ENCODE measurements at places on chromosomes 2 and 18. TPM values are rescaled to one million over a fixed set of nuclear protein-coding genes. Genes with fewer than 3 reads are reported as not detected.

- DNase-seq = no peak
These were observed 230.3 kb upstream of the RBBP8 start for GRCh38 chr18:22702806-22703205.

DNA sequence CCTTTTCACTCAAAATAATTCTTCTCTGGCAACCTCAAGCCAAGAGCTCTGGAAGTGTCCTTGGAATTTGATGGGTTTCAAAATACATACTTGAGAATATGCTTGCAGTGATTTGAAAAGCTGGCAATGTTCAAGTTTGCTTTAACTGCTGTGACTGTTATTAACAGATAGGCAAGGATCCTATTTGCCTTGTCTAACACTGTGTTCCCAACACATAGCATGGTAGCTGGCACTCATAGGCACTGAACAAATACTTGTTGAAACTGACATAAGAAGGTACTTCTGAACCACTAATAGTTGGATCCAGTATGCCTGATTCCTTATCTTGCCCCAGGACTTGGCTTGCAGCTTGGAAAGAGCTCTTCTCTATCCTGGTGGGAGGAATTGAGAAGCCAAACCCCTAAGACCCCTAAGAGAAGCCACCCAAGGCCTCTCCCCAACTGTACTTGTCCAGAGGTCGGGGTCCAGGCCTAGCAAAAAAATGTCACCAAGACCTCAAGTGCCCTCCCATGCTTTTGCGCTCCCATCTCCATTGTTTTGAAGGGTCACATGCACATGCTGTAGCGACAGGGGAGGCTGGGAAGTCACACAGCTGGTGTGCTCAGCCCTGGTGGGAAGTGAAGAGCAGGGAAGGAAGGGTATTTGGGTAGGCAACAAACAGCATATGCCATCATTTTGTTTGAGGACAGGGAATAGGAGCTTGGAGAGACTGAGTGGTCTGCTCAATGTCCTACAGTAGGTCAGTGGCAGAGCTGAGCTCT is 118.4 kb upstream of the HAAO start:
- DNase-seq = no peak

DNA sequence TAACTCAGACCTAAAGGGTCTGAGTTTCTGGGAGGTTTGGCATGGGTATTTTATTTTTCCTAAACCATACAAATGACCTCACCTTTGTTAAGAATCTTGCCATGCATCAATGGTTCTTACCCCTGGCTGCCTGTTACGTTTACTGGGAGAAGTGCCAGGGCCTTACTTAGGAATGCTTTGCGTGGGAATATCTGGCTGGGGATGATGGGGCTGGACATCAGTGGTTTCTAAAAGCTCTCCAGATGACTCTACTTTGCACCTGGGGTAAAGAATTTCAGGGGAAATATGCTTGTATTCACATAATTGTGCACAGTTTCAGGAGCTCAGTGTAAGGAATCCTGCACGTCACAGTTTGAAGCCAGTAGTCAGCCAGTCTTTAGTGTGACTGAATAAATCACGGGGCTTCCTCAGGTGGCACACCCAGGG is 18.2 kb upstream of the DAW1 start:
- no peak for DNase-seq

GRCh38 chr2:41378420-41378819 is 669.4 kb upstream of the PKDCC start:
- DNase-seq = no peak

GRCh38 chr2:88563129-88563528 is 64.1 kb downstream of the EIF2AK3 start:
- DNase-seq = no peak

The CD302 gene
- total RNA-seq = 0.15 TPM

The ROCK2 gene
- 48.0 TPM for total RNA-seq

All from HCT116 (cell line).